ENCODE measurements at places on chromosomes 7 and 10. TPM values are rescaled to one million over a fixed set of nuclear protein-coding genes. Genes with fewer than 3 reads are reported as not detected.

- DNase-seq, result peak; percentile 52
Measured at GRCh38 chr10:13767676-13768178, 181.0 kb downstream of the PRPF18 start.

GRCh38 chr10:117152668-117153067, 14.6 kb upstream of the VAX1 start:
- DNase-seq, result no peak

GRCh38 chr7:41067576-41067975, 635.3 kb downstream of the INHBA start:
- no peak for DNase-seq

DNA sequence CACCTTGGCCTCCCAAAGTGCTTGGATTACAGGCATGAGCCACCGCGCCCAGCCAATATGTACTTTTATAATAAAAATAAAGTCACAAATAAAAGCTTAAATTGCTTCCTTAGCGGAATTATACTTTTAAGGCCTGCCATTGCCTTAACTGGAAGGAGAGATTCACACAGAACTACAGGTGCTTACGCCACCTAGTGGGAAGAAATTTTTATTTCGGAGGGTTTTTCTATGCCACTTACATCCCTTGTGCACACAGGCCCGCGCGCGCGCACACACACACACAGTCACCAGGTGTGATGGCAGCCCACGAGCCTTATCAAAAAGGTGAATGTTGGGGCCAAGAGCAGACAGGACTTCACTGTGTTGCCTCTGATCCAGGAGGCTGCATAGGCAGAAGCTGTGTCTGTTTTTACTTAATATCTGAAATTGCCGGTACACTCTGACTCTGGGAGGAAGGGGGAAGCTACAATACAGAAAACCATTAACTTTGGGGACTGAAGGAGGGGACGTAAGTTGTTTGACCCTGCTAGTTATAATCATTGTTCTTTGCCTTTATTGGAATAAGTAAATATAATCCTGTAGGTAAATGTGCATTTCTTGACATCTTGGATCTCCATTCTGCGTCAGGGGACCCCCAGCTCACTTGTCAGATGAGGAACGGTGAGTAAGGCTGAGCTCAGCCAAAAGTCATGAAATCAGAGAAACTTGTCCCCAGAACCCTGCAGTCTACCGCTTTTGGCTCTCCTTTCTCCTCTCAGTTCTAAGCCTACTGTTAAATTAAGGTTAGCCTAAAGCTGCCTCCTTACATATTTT, 87.1 kb downstream of the SLC16A9 start:
- DNase-seq, result peak; percentile 41

DNA sequence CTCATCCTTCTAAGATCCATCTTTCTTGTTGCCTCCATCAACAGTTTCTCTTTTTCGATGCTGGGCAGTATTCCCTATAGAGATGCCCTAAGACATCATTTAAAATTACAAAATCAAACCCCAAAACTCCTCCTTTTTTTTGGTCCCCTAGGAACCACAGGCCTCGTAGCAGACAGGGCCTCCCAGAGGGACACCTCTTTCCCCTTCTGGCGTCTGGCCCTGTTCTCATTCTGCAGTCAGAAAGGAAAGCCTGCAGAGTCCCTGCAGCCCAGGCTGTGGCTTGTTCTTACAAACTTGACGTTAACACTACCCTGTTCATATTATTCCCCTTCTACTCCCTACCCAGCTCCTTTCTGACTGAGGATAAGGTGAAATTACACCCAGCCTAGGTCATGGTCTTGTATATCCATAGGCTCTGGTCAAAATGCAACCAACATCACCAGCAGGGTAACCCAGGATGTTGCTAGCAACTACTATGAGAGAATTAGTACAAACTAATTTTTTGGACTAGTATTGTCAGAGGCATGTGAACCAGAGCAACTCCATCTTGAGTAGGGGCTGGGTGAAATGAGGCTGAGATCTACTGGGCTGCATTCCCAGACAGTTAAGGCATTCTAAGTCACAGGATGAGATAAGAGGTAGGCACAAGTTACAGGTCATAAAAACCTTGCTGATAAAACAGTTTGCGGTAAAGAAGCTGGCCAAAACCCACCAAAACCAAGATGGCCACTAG, 3.5 kb upstream of the EPHA1 start:
- no peak for DNase-seq

Gene STEAP2
- 7.8 TPM for total RNA-seq

GRCh38 chr7:71645836-71646235, 513.9 kb downstream of the GALNT17 start:
- DNase-seq, result no peak

Gene FAM237B
- not detected for total RNA-seq

DNA sequence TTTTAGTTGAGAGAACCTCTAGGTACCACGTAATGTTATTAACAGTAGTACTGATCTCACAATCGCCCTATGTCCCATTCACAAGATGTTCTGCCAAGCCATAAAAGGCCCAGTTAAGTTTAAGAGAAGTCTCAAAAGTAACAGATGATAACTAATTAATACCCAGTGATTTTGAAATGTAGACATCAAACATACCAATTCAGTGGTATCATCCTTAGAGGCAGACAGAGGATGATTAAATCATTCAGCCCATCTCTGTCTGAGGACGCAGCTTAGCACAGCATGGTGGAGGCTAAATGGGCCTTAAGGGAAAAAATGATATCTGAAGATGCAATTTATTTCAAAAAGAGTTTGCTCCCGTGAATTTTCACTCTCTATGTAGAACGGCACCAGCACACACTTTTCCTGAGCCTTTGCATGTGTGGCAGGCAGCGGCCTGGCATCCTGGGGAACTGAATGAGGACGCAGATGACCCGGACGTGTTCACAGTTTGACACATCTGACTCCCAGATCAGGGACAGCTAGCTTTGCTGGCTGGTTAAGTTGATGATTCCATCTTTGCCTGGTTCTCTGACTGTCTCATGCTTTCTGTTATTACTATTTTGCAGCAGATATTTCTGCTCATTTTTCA, 13.4 kb downstream of the EGFR start:
- DNase-seq, result no peak

- no peak for DNase-seq
Measured at GRCh38 chr7:155584763-155585531, 38.6 kb upstream of the CNPY1 start.

DNA sequence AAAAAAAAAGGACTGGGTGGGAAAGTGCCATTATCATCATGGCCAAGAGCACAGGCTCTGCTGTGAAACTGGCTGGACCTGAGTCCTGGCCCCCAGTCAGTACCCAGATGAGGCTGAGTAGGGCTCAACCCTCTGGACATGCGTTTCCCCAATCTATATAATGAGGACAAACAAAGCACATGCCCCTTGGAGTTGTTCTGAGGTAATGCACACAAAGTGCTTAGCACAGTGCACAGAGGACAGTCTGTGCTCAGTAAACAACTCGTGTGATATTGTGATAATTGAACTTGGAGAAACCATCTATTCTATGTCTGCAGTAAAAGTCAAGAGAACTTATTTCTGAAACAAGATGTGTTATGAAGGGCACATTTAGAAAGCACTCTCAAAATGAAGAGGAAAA, 138.8 kb downstream of the KCNMA1 start:
- DNase-seq, result no peak

GRCh38 chr7:9200626-9201025, 767.2 kb downstream of the NXPH1 start:
- no peak for DNase-seq

All from Caki2 (cell line).